PC-3 (cell line): ENCODE measurements at places on chromosomes 6 and 20.
A peak's percentile ranks its signal among the peaks of the same experiment; 100 is the strongest.

DNA sequence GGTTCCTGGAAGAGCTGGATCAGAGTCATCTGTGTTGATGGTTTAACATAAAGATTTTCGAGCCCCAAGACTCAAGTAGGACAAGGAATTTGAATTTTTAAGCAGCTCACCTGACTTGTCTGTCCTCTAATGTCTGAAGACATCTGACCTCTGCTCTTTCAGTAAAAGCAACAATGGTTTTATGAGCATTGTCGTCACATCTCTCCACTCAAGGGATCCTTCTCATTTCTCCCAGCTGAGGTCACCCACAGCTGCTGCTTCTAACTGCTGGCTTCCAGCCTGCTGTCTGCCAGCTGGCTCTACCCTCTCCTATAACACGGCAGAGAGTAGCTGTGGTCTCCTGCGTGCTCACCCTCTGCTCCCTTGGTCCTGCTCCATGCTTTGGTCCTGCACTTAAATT lies 24.7 kb upstream of the HDAC2 start:
- DNase-seq: peak; percentile 91

DNA sequence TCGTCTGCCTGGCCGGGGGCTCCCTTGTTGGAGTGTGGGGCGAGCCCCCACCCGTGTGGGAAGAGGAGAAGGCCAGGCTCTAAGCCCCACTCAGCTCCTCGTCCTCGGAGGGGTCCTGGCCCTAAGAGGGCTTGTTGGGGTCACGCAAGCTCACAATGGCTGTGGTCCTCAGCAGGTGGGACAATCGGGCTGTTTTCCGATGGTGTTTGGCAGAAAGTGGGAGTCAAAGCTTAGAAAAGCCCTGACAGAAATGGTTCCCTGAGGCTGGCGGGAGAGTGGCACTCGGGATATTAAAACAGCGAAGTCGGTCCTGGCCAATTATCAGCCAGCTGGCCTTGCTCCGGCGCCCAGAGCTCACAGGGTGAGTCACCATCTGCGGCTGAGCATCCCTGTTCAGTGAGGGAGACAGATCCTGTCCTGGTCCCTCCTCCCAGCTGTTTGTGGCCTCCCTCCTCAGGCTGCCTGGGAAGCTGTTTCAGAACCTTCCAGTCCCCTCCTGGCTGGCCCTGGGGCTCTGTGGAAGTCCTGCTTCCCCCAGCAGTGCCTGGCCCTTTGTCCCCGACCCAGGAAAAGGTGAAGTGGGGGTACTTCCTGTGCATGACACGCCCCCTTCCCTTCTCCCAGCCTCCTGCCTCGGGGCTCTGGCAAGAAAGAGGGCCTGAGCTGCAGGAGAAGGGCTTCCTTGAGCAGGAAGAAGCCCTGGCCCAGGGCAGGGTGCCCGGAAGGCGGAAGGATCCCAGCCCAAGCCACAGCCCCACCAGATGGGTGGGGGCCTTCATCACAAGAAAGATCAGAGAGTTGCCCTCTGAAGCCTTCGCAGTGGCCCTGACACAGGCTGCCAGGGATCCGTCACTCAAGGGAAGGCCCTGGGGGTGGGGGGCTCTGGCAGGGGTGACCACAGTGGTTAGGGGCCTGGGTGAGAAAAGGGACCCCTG lies 53.6 kb upstream of the BHLHE23 start:
- peak; percentile 70 for DNase-seq

- no peak for DNase-seq
Measured at GRCh38 chr6:70717038-70717801, 49.5 kb downstream of the SMAP1 start.

- DNase-seq: peak; percentile 64
Measured at GRCh38 chr6:13486679-13487121, 700 bp downstream of the GFOD1 start.

DNA sequence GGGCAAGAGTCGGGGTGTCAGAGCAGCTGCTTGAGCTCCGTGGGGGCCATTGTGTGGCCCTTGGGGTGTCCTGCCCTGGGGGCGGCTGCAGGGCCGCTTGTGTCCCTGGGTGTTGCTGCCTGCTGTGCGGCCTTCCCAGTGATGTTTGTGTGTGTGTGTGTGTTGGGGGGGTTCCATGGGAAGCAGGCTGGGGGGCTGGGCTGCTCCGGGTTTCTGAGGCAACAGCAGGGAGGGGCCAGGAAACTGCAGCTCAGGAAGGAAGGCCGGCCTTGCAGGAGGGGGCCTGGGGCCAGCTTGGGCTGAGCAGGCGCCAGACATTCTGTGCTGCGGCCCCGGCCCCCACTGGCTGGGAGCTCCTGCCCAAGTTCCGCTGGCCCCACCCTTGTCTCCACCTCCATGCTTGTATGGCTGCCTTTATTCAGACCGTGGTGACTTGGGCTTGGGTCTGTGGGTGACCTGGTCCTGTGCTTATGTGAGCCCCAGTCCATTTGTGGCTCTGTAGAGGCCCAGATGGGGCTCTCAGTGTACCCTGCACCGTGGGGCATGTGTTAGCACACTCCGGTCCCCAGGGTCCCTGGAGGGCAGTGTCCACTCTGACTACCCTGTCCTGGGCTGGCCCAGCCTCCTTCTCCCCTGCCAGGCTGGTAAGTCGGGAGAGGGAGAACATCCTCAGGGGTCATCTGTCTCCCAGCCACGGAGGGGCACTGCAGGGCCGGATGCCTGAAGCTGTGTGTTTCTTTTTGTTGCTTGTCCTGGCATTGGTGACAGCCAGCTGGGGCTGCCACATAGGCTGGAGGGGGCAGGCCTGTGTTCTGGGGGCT lies 4.6 kb upstream of the SOX18 start:
- peak; percentile 37 for DNase-seq

GRCh38 chr6:116557893-116558292 lies 4.3 kb downstream of the CALHM4 start:
- peak; percentile 94 for DNase-seq

- no peak for DNase-seq
Measured at GRCh38 chr6:30768634-30769087, 24.3 kb upstream of the IER3 start.

- DNase-seq: no peak
Measured at GRCh38 chr6:124446961-124447360, 515.3 kb upstream of the RNF217 start.

- peak; percentile 46 for DNase-seq
Measured at GRCh38 chr20:4519534-4519933, 202.2 kb upstream of the PRND start.

- DNase-seq: peak; percentile 27
Measured at GRCh38 chr6:44800171-44800783, 412.8 kb downstream of the CDC5L start.

GRCh38 chr6:150662814-150663213 lies 63.1 kb downstream of the PLEKHG1 start:
- DNase-seq: no peak

DNA sequence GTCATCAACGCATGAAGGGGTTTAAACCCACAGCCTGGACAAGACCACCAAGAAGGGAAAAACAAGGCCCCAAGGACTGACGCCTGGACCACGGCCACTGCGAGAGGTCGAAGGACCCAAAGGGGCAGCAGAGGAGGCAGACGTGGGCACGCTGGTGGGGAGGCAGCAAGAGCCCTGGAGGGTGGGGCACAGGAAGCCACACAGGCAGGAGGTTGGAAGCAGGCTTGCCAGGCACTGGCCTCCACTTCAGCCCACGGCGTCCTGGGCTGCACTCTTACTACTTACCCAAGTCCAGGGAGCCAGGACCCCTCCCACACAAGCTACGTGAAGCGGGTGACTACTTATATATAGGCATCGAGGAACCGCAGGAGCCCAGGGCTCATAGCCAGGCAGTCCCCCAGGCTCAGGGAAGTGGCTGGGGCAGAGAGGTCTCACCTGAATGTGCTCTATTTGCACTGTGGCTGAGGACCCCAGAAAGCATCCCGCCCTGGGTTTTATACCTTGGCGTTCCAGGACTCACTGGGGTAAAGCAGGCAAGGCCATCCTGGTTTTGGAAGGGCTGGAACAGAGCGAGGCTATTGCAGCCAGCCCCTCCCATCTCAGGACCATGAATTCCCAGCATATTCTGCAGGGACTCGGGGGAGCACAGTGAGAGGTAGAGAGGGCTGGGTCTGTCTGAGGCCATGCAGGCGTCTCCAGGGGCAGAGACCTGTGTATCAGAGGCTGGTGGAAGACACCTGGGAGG lies 113.8 kb upstream of the AFDN start:
- DNase-seq: no peak

DNA sequence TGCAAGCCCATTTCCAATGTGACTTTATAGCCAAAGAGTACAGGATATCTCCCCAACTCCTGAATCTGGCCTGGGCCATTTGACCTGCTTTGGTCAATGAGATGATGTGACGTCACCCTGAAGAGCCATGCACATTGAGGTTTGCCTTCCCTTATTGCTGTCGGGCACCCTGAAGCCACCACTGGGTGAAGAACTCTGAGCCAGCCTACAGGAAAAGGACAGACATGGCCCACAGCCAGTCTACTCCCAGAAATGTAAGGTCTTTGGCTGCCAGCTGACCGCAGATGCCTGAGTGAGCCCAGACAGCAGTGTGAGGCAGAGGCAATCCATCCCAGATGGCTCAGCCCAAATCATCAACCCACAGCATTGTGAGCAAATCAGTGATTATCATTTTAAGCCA lies 3.7 kb upstream of the SYNDIG1 start:
- no peak for DNase-seq

GRCh38 chr20:14568701-14569100 lies 231.3 kb upstream of the FLRT3 start:
- no peak for DNase-seq

- DNase-seq: no peak
Measured at GRCh38 chr6:75673884-75674283, 72.2 kb downstream of the SENP6 start.

DNA sequence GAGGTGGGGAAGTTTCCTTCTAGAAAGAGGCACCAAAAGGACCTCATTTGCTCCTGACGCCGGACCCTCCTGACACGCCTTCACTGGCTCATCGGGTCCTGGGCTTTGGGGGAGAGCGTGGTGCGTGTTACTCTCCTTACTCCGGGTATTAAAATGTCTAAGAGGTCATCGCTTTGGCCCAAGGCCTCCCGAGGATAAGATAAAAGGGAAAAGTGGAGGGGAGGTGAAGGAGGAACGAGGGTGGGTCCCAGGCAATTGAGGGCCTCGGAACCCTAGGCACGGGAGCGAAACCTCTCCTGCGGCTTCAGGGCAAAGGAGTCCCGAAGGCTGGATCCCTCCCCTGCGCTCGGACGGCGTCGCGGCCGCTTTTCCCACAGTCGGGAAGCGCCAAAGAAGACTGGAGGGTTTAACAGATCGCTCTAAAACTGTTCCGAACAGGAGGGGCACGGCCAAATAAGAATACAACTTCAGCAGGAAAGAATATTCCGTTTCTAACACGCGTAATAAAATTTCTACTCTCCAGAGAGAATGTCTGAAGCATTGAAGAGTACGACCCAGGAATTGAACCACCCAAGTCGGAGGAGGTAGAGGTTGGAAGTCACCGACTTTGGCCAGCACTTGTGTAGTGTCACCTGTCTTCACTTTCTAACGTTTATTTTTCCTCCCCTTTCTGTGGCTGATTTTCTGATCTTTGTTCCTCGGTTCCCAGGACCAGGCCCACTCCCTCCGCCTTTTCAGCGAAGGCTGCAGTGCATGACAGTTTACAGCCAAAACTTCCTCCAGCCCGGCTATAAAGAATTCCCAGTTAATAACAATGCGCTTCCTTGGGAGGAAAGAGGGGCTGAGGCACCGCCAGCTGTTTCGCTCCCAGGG lies 2.1 kb upstream of the TBXT start:
- no peak for DNase-seq

DNA sequence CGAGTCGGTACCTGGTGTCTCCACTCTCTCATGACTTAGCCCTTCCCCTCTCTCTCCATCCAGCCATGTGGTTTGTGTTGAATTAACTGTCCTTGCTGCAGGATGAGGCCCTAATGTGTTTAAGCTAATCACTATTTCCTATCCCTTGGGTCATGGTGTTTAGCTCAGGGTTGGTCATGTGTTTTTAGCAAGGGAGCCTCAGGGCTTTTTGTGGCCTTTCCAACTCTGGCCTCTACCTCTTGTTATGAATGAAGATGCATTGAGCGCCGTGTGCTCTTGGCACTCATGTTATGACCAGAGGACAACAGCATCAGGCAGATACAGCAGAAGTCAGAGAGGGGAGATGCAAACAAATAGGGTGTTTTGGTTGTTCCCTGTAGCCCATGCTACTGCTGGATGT lies 674.2 kb upstream of the FLRT3 start:
- DNase-seq: no peak

DNA sequence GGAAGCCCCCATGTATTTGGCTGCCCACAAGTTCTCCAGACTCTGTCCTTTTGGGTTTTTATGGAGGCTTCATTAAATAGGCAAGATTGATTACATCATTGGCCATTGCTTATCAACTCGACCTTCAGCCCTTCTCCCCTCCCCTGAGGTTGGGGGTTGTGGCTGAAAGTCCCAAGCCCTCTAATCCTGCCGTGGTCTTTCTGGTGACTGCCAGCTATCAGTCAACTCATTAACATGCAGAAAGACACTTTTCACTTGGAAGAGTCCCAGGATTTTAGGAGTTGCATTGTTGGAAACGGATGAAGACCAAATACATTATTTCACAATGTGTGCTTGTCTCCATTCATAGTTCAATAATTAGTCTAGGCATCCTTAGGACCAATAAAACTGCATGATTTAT lies 9.5 kb downstream of the CDC5L start:
- no peak for DNase-seq

GRCh38 chr6:163340201-163340887 lies 74.2 kb upstream of the QKI start:
- no peak for DNase-seq

GRCh38 chr6:114816678-114817077 lies 473.9 kb upstream of the HS3ST5 start:
- DNase-seq: no peak

DNA sequence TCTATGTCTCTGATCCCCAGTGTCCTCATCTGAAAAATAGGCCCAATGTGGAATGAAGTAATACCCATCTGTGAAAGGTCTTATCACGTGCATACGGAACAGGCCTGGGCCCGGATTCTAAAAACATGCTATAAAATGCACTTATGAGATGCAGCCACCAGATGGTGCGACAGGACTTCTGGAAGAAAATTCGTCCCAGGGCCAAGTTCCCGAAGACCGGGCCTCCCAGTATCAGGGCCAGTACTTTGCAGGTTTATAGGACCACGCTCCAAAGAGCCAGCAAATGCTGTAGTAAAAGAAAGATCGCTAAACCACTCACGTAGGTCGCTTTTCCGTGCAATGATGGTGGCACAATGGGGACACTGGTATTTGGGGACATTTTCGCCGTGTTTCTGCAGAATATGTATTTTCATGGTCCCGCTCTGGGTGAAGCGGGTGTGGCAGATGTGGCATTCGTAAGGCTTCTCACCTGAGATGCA lies 10.6 kb downstream of the CTCFL start:
- peak; percentile 88 for DNase-seq

GRCh38 chr6:9948678-9949077 lies 466.2 kb downstream of the TFAP2A start:
- DNase-seq: no peak

DNA sequence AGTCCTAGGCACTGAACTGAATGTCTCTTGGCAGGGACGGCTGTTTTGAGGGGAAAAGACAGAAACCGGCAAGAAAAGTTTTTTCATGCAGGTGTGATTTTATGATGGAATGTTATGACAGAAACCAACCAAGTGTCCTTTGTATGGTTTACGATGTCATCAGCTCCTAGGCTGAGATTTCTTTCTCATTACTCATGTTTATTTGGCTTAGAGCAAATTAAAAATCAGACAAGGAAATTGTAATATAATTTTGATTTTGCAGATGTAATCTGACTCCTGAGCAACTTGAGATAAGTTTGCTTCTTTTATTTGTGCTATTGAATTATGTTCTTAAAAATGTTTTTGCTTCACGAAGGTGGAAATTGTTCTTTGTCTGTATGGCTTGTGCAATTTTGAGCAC lies 58.8 kb upstream of the MAP3K7 start:
- DNase-seq: peak; percentile 55

- DNase-seq: no peak
Measured at GRCh38 chr6:139290787-139291311, 949 bp downstream of the TXLNB start.
